AG04450 (cell line): ENCODE measurements at places on chromosomes 6 and 20.

- no peak for DNase-seq
Measured at GRCh38 chr6:113882336-113883022, 25.3 kb downstream of the MARCKS start.

- no peak for DNase-seq
Measured at GRCh38 chr6:109769213-109769612, 78.1 kb downstream of the FIG4 start.

DNA sequence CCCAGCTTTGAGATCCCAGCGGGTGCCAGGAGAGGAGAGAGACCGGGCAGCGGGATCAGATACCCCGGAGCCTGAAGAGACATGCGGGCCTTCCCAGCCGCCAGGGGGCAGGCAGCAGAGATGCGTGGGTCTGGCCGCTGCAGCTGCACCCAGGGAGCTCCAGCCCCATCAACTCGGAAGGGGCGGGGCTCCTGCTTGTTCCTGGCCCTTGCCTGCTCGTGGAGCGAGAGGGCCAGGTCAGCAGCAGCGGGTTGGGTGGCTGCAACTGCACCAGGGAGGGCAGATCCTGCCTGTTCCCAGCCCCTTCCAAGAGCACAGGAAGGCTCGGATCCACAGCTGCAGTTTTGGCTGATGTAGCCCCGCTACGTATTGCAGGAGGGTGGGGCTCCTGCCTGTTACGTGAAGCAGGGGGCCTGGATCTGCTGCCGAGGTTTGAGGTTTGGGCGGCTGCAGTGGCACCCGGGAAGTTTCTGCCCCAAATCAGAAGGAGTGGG, 532.8 kb downstream of the RFPL4B start:
- no peak for DNase-seq

DNA sequence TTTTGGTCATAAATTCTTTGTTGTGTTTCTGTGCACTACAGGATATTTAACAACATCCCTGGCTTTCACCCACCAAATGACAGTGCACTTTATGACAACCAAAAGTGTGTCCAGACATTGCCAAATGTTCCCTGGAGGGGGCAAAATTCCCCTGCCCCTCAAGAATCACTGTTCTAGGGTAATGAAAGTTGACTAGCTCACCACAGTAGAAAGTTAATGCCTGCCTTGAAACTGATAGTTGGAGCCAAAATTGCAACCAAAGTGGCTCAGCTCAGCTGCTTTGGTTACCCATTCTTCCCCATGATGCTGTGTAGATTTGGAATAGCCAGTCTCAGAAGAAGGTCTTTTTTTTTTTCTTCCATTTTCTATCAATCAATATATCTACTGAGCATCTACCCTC, 150.6 kb downstream of the RALGAPA2 start:
- no peak for DNase-seq
